Fibroblast of upper back skin (primary cell): ENCODE measurements at places on chromosomes 11 and 22.

GRCh38 chr11:10655227-10655626 lies 38.3 kb downstream of the IRAG1 start:
- DNase-seq = no peak

- no peak for DNase-seq
These were observed 1.9 kb downstream of the BMAL1 start for GRCh38 chr11:13279487-13279834.

DNA sequence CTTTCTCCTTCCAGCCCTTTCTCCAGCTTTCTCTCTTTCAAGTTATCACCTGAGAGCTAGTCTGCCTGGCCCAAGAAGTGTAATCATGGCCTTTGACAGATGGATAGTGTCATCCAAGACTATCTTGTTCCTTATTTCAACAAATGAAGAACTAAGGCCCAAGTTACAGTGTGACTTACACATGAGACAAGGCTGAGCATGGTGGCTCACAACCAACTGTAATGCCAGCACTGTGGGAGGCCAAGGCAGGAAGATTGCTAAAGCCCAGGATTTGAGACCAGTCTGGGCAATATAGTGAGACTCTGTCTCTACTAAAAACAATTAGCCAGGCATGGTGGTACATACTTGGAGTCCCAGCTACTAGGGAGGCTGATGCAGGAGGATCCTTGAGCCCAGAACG lies 3.7 kb upstream of the RANGAP1 start:
- DNase-seq = no peak

DNA sequence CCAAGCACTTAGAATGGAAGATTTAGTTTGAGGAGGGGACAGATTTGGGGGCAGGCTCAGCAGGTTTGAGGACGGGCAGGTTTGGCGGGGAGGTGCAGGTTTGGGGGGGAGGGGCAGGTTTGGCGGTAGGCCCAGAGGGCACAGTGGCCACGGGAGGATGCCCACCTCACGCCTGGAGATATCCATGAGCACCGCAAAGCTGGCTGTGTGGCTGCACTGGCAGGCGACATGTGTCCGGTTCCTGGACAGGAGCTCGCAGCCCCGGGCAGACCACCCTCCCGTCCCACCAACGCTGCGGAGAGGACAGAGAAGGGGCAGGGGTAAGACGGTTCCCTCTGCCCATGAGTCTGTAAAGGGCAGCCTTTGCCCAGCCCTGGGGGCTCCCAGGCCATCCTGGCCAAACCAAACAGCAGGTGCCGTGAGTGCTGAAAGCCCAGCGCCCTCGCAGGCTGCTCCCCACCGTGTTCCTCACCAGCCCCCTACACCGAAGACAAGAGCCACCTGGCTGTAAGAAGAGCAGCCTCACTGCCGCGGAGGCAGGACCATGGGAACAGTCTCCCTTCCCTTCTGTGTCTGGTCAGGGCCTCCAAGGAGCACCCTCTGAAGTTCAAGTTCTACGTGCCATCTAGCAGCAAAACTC lies 43.0 kb downstream of the TRMU start:
- no peak for DNase-seq

DNA sequence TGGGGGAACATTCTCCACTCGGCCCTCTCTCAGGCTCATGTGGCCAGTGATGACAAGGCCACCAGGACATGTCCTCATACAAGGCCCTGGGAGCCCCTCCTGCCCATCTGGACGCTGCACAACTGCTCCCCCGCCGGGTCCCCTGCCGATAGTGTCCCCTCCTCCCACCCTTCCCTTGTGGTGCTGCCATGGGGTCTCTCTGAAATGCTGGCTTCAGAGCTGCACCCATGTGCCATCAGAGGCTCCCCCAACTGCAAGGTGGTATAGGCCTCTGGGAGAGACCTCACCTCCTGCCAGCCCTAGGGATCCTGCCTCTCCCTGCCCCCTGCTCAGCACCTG lies 113.0 kb downstream of the KCNQ1OT1 start:
- no peak for DNase-seq

- peak; percentile 53 for DNase-seq
These were observed 13.9 kb downstream of the ACP2 start for GRCh38 chr11:47234669-47235100.

DNA sequence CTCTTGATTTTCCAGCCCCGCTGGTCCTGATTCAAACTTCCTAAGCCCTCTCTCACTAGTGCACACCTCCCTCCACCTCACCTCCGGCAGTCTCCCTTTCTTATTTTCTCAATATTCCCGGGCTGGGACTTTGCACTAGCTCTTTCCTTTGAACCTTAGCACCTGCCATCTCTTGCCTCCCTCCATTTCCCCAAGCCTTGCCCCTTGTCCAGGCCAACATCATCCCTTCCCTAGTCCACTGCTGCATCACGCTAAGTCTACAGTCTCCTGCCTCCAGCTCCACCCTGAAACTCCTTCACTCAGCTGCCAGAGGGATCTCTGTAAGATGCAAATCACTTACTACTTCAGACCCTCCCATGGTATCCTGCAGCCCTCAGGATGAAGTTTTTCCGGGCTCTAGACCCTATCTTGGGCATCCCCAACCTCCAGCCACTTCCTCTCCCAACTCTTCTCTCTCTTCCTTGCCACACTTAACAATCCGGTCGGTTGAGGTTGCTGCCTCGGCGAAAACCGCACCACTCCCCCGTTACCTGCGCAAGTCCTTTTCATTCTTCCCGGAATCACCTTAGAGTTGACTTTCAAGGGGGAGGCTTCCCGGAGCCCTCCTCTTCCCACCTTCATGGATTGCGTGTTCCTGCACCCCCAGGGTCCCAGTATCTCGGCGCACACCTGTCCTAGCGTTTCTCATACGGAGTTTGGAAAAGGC lies 42.7 kb downstream of the NECTIN1 start:
- DNase-seq = no peak

DNA sequence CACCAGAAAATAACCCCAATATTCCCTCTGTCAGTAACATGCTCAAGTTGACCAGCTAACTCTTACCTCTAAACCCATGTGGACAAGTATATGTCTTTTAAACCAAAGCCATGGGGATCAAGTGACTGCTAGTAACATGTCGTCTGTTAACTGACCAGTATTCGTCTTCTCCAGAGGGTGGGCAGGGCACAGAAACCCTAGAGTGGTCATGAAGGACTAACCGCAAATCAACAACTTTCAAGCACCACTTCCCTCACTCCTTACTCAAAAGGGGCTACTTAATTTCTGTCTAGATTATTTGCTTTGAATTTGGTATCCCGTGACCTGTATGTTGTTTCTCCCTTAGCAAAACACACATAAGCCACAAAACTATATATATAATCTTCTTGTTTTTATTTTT lies 293.2 kb downstream of the SWAP70 start:
- DNase-seq = no peak

DNA sequence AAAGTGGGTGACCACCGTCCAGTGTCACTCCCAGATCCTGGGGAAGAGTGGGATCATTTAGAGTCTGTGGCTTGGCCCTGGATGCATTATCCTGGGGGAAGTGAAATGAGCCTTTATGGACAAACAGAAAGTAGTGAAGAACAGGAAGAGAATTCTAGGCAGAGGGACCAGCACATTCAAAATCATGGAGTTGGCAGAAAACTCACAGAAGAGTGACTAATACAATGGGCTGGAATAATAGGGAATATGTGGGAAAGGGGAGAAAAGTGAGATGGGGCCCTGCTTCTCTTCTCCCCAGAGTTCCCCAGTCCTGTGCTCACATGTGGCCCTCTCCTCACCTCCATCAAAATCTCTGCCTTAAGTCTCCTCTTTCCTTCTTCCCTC lies 84.3 kb downstream of the CCDC81 start:
- DNase-seq = peak; percentile 65

- DNase-seq = no peak
These were observed 1219.8 kb upstream of the RAG2 start for GRCh38 chr11:37817727-37818270.

DNA sequence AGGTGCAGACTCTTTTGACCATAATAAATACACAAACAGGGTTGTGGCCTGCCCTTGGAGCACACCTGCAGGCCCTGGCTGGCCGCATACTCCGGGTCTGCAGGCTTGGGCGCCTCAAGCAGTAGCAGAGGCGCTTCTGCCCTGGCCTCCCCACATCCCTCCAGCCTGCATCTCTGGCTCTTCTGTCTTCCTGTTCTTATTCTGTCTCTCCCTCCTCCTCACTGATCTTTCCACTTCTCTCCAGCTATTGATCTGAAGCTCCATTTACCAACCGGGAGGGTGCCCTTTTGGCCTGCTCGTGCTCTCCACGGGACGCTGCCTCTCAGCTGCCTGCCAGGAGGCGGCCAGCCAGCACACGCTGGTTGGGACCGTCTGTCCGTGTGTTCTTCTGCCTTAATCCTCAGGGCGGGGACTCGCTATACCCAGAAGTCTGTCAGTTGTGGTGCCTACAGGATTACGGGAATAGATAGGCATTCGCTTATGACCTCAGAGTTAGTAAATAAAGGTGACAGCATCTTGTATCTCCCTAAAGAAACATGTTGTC lies 5.2 kb downstream of the UPB1 start:
- DNase-seq = no peak

- no peak for DNase-seq
These were observed at the start of gene CATSPER1 for GRCh38 chr11:66026017-66026529. TSS of gene CATSPER1 (minus strand) at chr11:66026479. CDS start at chr11:66026379, 100 bp downstream.

GRCh38 chr22:23621082-23621780 lies 10.9 kb downstream of the DRICH1 start:
- no peak for DNase-seq

- DNase-seq = no peak
These were observed 1.3 kb upstream of the FAM118A start for GRCh38 chr22:45308391-45308956.
